T-helper 17 cell (primary cell): ENCODE measurements at places on chromosomes 1 and 21. TPM values are rescaled to one million over a fixed set of nuclear protein-coding genes. Genes with fewer than 3 reads are reported as not detected.

GRCh38 chr1:180892675-180893074 is 20.0 kb upstream of the KIAA1614 start:
- no peak for DNase-seq

GRCh38 chr1:228090613-228091081 is 8.1 kb downstream of the ARF1 start:
- DNase-seq = no peak

PDE9A gene
- 6.6 TPM for total RNA-seq

OR10J1 gene
- total RNA-seq = not detected
